ENCODE measurements at places on chromosomes 4 and X.

DNA sequence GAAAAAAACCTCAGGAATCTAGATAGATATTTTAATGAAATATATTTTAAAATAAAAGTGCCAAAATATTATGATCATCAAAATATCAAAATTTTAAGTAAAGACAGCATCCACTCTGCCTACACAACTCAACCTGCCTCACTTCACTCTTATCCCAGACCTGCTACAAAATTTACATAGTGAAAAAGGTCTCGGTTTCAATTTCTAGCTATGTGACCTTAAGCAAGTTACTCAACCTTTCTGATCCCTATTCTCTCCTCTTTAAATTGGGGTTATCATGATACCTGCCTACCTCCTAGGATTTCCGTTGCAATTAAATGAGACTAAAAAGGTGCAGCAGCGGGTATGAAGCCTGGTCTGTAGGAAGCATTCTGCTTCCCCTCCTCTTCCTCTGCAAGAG, 72.9 kb downstream of the FAM114A1 start:
- DNase-seq: no peak

DNA sequence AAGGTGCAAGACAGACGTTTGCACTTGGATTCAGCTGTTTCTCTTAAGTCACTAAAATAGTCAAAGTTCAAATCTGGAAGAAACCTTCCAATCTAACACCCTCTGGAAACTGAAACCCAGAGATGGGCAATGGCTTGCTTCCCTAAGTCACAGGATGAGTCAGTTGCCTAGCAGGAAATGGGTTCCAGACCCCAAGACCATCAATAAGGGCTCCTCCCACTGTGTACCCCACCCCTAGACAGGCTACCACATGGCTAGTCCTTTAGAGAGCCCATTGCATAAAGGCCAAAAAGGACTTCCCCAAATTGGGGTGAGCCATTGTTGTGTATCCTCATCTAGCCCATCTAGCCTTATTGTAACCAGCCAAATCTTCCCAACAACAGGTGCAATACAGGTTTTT, 216.2 kb downstream of the HS6ST2 start:
- DNase-seq: no peak

GRCh38 chr4:54924891-54925290, 200.5 kb downstream of the KDR start:
- DNase-seq: no peak

DNA sequence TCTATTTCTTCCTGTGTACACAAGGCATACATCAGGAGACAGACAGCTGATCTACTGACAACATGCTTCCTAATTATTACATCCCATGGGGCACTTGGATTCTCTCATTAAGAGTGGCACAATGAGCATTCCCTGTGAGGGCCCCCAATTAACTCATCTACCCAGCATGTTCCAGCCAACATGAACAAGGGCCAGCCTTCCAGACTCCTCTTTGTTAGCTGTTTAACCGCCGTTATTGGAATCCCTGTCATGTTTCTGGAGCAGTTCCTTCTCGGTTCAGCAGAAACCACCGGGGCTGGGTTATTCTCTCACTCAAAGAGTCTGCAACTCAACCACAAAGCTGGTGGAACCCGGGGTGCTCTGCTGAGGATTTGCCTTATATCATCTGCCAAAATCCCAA, 9.9 kb upstream of the GPM6B start:
- no peak for DNase-seq

- DNase-seq: no peak
These were observed 190.2 kb downstream of the DCLK2 start for GRCh38 chr4:150268444-150268843.

GRCh38 chr4:8739820-8740665, 131.6 kb downstream of the HMX1 start:
- no peak for DNase-seq

DNA sequence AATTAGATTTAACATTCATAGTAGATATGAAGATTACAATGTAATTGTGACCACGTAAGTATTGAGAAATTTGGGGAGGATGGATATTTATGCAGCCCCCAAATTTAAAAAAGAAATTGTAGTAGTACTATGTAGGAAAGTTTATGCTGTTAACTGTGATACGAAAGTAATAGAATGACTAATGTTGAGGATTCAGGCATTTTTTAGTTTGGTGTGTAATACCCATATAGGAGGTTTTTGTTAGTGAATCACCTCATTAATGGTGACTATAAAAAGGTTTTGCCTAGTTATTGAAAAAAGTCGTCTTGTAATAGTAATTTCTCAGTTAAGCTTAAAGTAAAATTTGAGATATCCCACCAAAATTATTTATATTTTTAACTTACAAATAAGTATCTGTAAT, 67.2 kb downstream of the SMARCAD1 start:
- no peak for DNase-seq
